ENCODE measurements at places on chromosomes 1 and 21.

DNA sequence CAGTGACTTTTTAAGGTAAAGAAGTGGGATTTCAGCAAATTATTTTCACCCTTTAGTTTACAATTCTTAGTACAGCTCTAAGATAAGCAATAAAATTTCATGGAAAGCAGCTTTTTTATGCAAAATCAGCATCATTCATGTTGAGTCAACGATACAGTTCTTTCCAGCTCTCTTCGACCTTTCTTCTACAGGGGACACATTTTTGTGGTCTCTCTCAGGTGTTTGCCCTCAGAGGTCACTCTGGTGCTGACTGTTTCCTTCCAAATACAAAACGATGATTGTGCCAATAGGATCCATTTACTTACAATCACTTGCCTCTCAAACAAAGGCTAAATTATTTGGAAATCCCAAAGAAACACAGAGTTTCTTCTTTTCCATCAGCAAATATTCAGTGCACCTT lies 51.0 kb downstream of the PSMG1 start:
- no peak for DNase-seq

GRCh38 chr1:207499573-207499972 lies 3.6 kb downstream of the CR1 start:
- peak; percentile 46 for DNase-seq

DNA sequence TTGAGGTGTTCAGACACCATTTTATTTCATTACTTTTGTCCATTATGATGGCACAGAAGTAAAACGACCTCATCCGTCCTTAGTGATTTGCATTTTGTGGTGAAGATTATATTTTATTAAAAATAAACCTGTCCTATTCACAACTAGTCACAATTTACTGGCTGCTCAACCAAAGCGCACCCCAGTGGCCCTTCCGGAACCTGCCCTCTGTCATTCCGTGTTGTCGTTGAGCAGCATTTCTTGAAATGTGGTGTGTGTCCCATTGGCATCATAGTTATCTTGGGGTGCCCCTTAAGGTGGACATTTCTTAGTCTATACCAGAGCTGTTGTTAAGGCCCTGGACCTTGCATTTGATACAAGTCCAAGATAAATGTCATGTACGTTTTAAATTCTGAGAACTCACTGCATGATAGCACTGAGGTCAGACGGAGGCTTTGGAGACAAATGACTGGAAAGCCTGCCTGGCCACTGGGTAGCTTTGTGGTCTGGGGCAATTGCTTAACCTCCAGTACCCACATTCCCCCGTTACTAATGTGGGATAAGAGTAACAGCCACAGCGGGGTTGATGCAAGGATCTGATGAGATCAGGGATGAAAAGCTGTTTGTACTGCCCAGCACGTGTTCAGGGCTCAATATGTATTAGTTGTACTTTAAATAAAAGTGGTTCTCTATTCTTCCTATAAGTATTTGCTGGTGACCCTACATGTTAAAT lies 36.2 kb downstream of the BACH1 start:
- DNase-seq: no peak

GRCh38 chr1:16204634-16205333 lies 7.7 kb downstream of the ARHGEF19 start:
- DNase-seq: peak; percentile 55

GRCh38 chr1:232435729-232436128 lies 194.2 kb downstream of the SIPA1L2 start:
- DNase-seq: no peak
